ENCODE measurements at places on chromosomes 3 and 15.

- DNase-seq: no peak
Observed at GRCh38 chr3:78154521-78155186, 1114.8 kb downstream of the ROBO2 start.

DNA sequence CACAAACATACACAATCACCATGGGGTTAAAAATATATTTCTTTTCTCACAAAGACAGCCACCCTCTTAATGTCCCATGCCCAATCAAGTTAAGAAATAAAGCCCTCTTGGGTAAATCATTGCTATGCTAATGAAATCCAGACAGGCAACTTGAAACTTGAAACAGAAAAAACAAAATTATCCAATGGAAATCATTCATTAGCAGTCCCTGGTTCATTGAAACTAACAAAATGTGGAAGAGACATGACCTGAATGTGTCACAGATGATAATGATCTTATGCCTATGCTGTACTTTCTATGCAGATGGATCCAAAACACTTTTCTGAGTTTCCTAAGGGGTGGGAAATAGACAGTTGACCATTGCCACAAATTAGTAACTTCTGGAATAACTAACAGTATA, 983.7 kb downstream of the MCTP2 start:
- DNase-seq: no peak

GRCh38 chr15:50192926-50193620, 11.1 kb downstream of the SLC27A2 start:
- no peak for DNase-seq

- DNase-seq: peak; percentile 14
Observed at GRCh38 chr3:9862391-9863057, 17.5 kb downstream of the CIDEC start.

- DNase-seq: no peak
Observed at GRCh38 chr3:104126864-104127553, 1239.7 kb upstream of the ALCAM start.

- no peak for DNase-seq
Observed at GRCh38 chr3:63886858-63887257, 23.2 kb downstream of the ATXN7 start.

DNA sequence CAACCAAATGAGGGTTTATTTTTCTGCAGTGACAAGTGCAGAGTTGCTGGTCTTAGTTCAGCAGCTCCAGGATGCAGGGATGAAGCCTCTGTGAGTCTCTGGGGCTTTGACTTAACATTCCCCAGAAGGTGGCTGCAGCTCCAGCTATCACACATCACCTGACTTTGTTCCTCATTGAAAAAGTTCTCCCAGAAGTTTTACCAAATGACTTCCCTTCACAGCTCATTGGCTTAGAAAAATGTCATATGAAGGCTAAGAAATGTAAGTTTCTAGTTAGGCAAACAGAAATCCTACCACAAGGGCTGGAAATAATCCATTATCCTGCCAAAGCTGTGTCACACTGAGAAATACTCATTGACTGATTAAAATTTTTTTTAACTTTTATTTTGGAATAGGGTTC, 184.9 kb downstream of the MINAR1 start:
- no peak for DNase-seq

DNA sequence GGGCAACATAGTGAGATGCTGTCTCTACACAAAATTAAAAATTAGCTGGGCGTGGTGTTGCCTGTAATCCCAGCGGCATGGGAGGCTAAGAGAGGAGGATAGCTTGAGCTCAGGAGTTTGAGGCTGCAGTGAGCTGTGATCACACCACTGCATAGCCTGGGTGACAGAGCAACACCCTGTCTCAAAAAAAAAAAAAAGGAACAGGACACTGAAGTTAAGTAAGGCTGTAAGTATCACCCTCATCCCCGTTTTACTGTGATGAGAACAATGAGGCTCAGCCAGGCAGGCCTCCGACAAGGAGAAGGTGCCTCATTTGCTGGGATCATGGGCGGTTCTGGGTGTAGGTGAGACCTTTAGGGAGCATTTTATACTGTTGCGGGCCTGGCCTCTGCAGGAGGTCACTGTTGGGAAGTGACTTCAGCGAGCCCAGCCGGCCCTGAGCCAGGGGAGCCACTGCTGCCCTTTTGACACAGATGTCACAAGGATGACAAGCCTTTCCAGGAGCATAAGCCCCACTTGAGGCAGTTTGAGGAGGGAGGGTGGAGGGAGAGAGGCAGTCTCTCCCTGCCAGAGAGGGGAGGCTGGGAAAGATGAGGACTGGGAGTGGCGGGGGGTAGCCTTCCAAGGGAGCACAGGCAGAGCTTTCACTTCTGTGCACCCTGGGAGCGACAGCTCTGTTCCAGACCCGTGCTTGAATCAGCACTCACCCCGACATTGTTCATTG, 30.8 kb downstream of the IRAK2 start:
- no peak for DNase-seq

DNA sequence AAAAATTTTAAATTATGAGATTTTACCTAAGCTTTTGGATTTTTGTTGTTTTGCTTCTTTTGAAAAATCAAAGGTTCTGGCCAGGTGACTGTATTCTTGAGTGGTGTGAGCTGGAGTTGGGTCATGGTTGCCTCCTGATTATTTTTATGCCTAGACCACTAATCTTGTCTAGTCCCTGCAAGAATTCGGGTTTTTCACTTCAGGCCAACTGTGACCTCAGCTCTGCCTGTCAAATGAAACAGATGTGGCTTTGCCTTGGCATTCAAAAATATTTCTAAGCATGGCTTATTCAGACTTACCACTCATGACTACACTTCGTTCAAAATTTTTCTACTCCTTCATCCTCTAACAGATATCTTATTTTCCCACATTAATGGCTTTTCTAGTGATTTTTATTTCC, 25.4 kb upstream of the CDV3 start:
- DNase-seq: no peak

DNA sequence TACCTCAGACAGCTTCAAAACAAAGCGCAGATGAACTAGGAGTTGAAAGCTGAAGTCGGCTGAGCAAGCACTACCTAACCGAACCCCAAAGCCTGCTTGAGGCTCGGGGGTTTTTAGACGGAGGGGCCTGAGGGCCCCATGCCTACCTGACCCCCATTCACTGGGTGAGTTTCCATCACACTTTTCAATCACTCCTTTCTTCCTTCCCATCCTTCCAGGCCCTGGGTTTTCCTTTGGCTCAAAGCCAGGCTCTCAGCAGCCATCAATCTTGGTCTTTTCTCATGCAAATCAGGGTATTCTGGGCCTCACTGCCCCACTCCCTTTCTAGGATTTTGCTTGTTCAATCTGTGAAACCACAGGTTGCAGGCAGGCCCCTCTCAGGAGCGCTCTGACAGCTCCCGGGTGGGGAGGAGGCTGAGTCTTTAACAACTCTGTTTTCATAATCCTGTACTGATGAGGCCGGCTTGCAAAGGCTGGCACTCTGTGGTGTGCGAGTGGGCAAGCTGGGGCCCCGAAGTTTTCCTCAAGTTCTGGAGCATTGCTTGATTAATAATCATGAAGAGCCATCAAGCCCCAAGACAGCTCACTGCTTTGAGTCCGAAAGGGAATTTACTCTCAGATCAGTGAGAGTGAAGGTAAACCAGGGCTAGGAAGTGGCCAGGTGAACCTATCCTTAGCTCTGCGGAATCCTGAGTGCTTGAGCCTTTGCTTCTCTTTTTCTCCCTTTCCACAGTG, 97.6 kb downstream of the FRMD4B start:
- DNase-seq: no peak

DNA sequence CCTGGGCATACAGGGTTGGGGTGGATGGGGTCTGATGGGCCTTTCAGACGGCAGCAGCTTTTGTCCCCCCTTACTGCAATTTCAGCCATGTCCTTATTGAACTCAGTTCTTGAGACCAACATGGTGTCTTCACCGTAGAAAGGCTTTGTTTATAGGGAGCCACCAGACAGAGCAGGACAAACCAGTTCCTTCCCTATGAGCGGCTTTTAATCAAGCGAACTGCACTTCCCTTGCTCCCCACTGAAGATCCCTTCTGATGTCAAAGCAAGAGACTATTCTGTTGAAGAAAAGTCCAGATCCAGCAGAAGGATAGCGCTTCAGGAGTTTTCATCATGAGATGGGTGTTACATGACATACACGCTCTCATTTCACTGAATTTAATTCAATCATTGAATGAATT, 100.4 kb downstream of the CD47 start:
- no peak for DNase-seq

DNA sequence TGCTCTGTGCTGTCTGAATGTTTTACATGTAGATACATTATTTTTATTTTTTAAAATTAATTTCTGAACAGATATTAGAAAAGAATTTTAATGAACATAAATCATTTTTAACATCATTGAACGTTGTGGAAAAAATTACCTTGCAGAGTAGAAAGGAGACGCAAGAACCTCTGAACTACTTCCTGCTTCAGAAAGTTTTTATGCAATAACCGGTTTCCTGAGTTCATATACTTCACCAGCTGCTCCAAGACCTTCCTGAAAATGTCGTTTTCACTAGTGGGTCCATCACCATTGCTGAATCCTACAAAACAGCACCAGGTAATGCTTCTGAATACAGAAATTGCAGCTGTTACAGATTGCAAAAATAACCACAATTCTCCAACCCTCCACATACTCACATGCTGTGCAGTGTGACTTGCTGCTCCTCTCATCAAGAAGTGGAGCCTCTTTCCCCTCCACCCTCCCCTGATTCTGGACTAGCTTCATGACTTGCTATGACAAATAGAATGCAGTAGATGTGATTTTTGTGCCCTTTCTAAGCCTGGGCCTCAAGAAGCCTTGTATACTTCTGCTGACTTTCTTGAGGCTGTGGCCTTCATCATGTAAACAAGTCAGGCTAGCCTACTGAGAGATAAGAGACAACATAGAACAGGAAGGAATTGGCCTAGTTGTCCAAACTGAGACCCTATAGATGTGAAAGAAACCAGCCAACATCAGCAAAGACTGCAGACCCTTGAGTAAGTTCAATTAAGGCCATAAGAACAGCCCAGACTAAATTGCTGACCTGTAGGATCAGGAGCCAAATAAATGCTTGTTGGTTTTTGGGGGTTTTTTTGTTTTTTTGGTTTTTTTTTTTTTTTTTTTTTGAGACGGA, 80.4 kb downstream of the TRANK1 start:
- no peak for DNase-seq

DNA sequence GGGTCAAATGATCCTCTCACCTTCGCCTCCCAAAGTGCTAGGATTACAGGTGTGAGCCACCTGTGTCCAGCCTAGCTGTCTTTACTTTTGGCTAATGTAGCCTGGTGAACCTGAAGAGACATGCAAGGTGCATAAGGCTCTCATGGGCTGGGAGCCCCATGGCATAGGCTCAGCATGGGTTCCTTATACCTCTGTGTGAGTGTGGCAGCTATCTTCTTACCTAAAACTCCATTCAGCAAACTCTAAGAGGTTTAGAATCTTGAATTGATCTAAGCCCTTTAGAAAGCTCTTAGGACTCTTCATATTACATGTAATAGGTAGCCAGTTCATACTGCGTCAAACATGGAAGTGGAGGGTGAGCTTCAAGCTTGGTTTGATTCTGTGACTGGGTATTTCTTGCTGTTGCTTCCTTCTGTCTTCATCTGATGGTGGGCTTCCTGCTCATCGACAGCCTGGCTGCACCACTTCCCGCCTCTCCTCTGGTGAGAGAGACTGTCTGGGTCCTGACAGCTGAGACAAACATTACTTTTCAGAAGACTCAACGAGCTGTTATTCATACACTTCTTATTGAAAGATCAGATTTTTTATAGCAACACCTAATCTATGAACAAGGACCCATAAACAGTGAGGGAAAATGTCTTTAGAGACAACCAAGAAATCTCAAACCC, 19.2 kb upstream of the TKT start:
- no peak for DNase-seq

DNA sequence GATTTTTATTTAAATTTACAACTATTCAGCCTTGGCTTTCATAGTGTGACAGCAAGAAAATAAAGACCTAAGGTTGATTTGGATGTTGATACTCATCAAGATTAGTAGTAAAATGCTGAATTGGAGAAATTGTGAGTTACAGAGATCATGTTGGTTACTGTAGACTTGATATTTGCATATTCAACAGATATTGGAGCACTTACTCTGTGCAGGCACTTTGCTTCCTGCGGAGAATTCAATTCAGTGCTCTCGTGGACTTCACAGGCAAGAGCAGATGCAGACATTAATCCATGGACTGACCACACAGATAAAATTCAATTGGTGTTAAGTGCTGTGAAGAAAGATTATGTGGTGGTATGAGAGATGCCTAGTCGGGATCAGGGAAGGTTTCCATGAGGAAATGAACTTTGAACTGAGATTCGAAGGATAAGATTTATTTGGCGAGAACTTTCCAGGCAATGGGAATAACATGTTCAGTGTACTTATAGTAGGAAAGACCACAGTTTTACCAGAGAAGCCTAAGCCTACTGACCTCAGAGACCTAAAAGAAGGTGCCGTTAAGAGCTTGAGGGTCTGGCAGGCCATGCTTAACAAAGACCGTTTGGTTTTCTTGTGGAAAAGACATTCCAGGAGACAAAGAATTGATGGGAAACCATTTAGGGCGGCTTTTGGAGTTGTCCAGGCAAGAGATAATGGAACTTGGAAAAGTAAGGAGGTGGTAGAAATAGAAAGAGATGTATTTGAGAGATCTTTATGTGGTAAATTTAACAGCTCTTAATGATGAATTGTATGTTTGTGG, 4.3 kb downstream of the SELENOT start:
- no peak for DNase-seq

DNA sequence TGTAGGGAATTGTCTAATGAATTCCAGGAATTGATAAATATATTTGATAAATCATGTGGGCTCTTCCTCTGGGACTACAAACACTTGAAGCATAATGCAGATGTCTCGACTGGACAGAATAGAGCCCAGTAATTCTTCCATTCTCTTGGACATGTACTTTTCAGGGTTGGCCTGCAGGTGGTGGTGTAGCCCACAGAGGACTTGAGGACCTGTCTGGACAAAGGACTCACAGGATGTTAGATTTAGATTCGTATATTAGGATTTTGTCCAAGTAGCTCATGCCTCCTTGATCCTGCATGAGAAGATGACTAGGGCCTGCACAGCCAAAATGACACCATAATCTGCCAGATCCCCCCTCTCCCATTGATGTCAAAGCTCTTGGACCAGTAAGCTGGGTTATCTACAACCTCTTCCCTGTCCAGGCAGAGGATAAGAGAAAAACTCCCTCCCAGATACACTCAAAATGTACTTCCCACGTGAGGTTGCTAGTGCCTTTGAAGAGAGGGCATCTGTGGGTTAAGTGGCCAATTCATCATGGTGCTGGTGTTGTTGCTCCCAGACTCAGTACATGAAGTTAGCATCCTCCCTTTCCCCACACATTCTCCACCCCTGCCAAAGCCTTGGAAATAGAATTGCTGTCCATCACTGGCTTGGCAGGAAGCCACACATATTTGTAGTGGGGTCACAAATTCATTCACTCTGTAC, 88.6 kb upstream of the ZNF280D start:
- DNase-seq: peak; percentile 32

DNA sequence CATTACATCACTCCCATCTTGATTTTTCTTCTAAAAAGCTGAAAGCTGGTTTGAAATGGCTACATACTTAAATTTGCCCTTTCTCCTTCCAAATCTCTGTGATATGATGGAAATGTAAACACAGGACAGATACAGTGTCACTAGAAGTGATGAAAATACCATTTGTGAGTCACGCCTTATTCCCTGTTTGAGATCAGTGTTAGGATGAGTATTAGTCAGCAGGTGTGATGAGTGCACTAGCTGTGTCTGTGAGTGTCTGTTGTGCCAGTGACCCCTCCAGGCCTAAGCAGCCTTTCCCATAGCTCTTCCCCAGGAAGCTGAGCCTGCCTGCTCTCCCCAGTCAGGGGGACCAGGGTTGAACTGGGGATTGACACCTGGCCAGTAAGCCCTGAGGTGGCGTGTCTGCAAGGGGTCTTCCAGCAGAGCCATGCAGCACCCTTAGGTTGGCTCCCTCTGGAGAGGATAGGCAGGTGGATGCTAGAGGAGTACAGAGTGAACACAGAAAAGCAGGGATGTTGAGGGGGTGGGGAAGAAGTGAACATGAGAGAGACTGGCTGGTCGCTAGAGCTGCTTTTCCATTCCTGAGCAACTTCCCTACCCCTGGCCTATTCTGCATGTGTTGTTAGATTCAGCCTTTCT, 92.0 kb downstream of the PDE8A start:
- no peak for DNase-seq

Data from central memory CD4-positive, alpha-beta T cell (primary cell).